ENCODE measurements at places on chromosomes 4 and X.

DNA sequence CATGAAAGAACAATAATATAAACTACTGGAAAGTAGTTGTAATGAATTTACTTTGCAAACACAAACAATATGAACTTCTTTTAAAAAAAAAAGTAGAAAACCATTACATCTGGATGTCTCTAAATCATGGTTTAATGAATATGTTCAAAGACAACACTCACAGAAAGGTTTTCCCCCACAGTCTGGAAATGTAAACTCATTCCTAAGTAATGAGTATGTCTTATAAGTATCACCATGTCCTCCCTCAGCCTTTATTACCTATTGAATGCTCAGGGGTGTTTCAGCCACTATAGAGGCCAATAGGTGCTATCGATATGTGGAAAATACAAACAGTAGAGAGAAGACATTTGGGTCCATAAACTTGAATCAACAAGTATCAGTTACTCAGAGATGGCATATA is 186.7 kb downstream of the PALLD start:
- no peak for DNase-seq

DNA sequence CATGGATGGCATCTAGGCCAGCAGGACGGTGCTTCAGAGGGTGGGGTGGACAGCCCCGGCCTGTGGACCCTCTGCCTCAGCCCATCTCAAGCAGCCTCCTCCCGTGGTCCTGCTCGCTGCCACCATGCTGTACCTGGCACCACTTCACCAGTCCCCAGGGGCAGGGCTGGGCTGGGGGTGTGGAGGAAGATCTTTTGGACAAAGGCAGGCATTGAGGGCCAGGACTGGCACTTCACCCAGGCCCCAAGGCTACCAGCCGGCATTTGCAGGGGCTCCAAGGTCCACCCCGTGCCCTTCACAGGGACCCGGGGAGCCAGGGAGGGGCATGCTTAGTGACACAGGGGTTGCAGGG is 713 bp downstream of the PLXNB3 start:
- DNase-seq: no peak

DNA sequence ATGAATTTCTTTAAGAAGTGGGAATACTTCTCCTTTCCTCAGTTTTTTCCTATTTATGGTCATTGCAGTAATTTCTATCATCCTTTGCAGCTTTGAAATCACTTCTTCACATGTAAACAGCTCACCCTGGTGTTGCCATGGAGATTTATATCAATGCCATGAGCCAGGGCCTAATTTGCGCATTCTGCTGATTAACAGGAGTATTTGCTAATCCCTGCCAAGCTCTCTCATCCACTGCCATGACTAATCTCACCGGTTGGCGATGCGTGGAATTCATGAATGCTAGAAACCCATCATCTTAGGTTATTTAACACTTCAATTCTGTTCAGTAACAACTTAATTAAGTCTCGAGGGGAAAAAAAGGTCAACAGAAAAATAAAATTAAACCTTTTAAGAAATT is 11.8 kb upstream of the FGF13 start:
- no peak for DNase-seq

GRCh38 chr4:3701736-3702560 is 64.2 kb upstream of the ADRA2C start:
- DNase-seq: no peak

- DNase-seq: no peak
These were observed 906 bp downstream of the DKK2 start for GRCh38 chr4:107034996-107035818.

Measured in amniotic stem cell (primary cell).